ENCODE measurements at places on chromosomes 6 and 20. TPM values are rescaled to one million over a fixed set of nuclear protein-coding genes. Genes with fewer than 3 reads are reported as not detected.

The IMPG1 gene
- total RNA-seq: not detected

The DNAAF9 gene
- total RNA-seq: 3.7 TPM

The PROCR gene
- total RNA-seq: 129 TPM

The DEK gene
- total RNA-seq: 128 TPM

The RNF144B gene
- 0.53 TPM for total RNA-seq

The ADGRB3 gene
- total RNA-seq: not detected

The TMEM14C gene
- total RNA-seq: 141 TPM

The EYS gene
- total RNA-seq: not detected

The AHI1 gene
- 12.3 TPM for total RNA-seq

The DEFB132 gene
- not detected for total RNA-seq

The SOX18 gene
- 2.3 TPM for total RNA-seq

The TSPO2 gene
- 0.10 TPM for total RNA-seq

The SLC23A2 gene
- total RNA-seq: 17.9 TPM

The CLPSL1 gene
- not detected for total RNA-seq

The USP49 gene
- total RNA-seq: 1.7 TPM

The DOK5 gene
- total RNA-seq: not detected

The SNAI1 gene
- total RNA-seq: 11.6 TPM

The TNNC2 gene
- total RNA-seq: not detected

The RIPOR3 gene
- 0.09 TPM for total RNA-seq

All from A549 treated with CpdA at 1 μM for 4 hours (cell line).